NCI-H1092 treated with DMSO at 0.1 percent for 48 hours (cell line): ENCODE measurements at places on chromosomes 12 and 14.
A peak's percentile ranks its signal among the peaks of the same experiment; 100 is the strongest.

DNA sequence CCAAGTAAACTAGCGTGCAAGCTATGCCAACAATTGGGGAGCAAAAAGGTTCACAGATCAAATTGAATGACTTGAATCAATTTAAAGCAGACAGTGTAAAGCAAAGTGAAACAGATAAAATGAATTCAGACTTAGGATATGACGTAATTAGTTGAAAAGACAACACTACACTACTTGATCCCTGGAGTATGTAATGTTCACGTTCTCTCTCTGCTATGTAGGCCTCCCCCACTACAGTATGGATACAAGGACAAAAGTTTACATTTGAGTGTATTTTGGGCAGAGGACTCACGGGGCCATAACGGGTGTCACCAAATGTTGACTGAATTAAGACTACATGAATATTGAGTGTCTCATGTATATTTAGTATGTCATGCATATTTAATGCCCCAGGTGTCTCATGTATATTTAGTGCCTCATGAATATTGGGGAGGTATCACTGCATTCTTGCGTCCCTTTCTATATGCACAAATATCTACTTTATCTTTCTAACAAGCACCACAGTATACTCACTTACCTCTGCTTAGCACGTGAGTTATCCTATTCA lies 44.5 kb downstream of the RERGL start:
- no peak for DNase-seq

DNA sequence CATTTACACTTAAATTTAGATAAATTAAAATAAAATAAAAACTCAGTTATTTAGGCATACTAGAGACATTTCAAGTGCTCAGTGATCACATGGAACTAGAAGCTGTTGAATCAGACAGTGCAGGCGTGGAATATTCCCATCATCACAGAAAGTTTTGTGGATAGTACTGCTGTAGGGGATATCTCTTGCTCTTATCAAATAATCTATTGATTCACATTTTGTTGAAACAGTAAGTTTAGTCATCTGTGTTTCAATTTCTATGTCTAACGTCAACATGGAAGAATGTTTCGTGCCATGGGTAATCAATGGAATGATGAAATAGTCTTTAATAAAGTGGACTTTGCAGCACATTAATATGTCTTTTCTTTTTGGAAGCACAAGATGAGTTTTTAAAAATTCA lies 108.6 kb downstream of the PAH start:
- no peak for DNase-seq

- no peak for DNase-seq
Measured at GRCh38 chr12:102376181-102376747, 104.1 kb downstream of the IGF1 start.

- no peak for DNase-seq
Measured at GRCh38 chr12:93679308-93679925, 2.2 kb downstream of the CRADD start.

GRCh38 chr14:95254288-95254687 lies 65.4 kb downstream of the CLMN start:
- no peak for DNase-seq

DNA sequence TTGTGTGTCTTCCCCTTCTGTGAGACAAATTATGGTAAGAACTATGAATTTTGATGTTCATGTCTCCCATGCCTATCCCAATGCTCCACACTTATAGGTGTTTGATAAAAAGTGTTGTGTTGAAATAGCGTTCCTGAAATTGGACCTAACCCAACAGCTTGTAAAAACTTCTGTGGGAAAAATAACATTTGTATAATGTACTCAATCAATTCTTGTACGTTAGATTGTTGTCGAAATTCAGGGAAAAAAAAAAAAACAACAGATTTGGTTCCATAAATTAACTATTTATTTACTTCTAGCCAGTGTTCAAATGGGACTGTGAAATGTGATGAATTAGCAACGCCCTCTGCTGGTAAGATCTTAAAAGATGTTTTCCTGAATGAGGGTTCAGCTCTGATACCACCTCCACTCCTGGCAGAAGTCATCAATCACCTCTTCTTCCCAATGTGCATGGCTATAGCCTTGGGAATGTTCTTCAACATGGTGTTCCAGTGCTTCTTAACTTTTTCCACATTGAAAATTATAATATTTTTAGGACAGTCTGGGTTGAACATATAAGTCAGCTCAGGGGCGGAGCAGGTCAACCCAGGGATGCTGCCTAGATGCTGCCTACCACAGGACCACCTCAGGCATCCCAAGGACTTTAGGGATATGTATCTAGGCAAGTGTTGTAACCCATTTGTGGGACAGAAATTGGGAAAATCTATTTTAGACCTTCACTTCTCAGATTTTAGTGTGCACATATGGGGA lies 170.6 kb downstream of the OTOGL start:
- peak; percentile 41 for DNase-seq

DNA sequence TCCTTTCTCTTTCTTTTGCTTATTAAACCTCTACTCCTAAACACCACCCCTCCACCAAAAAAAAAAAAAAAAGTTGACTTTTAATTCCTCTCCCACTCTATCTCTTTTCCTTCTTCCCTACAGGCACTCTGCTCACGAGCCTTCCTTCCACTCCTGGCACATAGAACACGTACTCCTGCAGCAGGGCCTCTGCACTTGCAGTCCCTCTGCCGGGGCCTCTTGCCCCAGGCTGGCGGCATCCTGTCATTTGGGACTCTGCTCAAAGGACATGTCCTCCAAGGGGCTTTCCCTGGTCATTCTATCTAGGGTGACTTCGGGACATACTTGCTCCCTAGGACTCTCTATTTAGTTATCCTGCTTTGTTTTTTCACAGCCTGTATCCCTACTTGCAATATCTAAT lies 7.7 kb downstream of the FOS start:
- DNase-seq: no peak

DNA sequence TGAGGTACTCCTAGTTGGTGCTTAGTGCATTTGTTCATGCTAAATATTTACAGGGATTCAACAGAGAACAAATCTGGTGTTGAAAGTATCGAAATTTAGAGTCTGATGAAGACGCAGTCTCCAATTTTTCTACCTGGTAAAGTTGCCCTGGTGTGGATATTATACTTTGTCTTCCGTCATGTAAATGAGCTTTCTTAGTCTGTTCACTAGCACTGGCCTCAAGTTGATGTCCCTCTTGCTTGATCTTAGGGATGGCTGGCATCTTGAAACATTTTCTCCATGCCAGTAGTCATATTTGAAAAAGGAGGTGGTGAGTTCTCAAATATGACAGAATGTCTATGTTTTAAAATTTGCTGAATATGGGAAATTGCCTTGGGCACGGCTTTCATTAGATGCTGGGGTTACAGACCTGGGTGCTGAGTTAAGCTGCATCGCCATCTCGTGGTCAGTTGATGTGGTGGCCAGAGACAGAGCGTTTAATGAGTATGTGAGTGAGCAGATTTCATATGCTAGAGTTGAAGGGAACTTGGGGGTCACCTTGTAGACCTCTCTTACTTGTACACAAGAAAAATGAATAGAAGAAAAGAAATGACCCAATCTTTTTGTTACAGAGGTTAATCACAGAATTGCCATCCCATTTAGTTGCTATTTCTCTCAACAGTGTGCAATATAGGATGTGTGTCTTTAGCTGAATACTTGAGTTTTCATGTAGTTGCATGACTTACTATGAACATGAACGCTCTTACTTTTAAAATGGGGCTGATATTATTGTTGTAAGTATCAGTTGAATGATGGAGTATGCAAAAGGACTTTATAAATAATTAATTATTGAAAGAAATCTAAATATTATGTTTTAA lies 172.8 kb upstream of the DCN start:
- peak; percentile 49 for DNase-seq

DNA sequence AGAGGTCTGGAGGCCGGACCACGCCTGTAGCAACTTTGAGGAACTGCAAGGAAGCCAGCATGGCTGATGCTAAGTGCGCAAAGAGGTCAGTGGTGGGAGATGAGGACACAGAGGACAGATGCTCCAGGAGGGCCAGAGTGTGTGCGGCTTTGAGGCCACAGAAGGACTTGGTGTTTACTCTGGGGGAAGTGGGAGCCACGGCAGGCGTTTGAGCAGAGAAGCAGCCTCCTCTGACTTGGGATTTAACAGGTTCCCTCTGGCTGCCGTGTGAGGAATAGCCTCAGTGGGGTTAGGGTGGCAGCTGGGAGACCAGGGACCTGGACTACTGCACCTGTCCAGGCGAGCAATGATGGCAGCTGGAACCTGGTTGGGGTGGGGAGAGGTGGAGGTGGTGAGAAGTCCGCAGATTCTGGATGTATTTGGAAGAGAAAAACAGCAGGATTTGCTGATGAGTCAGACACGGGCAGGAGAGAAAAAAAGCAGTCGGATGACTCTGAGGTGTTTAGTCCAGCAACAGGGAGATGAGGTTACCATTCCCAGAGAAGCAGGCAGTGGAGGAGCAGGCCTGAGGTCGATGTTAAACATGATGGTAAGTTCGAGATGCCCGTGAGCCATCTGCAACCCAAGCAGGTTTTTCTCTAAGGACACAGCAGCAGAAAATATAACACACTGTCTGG lies 143.5 kb downstream of the SCARB1 start:
- no peak for DNase-seq

DNA sequence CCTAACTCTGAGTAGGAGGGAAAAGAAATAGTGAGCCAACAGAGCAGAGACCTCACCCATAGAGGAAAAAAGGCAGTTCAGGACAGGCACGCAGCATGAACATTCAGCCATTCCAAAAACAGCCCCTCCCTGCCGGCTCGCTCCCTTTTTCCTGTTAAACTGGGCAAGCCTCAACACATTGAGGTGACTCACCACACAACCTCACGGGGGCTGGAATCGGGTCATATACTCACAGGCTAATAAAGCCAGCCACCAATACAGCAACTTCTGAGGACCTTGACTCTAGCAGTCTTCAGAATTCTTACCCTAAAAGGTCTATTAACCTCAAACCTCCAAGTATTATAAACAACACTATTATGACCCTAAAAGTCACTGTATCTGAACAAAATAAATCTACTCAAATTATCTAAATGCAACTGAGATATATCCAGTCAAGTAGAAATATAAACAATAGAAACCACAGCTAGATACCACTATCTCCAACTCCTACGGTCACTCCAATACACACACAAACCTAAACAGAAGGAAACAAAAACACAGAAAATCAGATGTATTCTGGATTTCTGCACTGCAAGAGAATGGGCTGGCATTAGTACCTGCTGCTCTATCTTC lies 6.3 kb downstream of the YBX3 start:
- no peak for DNase-seq

DNA sequence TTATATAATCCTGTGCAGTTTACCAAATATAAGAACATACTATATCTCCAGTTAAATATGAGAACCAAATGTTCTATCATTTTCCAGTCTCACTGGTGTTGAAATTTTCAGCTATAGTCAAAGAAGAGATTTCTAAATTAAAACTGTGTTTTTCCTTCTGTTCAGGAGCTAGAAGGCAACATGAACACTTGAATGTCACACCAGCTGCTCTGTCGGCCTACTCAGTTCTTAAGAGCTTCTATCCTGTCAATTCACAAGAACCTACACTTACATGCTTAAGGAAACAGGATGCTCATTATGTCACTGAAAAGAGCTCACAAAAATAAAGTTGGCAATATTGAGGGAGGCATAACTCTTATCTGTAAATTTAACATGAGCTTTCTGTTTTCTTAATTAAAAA lies 43.1 kb downstream of the ATP2B1 start:
- DNase-seq: no peak

DNA sequence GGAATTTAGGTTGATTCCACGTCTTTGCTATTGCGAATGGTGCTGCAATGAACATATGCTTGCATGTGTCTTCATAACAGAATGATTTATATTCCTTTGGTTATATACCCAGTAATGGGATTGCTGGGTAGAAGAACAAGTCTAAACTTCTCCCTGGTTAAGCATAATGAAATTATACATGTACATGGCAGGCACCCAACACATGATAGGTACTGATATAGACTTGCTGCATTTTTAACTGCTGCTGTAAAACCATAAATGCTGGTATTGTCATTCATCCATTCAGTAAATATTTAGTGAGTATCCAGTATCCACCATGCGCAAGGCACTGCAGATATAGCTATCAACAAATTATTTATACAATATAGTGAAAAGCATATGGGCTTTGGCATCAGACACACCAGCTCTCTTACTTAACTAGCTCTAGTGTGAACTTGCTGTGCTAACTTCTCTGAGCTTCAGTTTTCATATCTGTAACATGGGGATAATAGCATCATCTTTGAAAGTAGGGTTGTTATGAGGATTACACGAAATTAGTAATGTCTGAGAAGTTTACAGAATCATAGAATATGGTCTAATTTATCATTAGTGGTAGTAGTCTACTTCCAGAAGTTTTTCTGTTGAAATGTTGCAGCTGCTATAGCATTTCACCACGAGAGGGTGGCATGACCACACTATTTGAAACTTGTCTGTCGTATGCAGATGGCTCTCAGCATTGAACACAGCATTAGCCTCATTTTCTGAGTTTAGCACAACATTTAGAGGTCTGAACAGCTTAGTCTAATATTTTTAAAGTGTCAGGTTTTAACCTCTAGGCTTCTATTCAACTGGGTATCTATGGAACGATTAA lies 32.0 kb upstream of the SEL1L start:
- peak; percentile 8 for DNase-seq

- DNase-seq: no peak
Measured at GRCh38 chr14:55936691-55937090, 181.5 kb upstream of the PELI2 start.

- DNase-seq: no peak
Measured at GRCh38 chr14:23469906-23470403, 452 bp downstream of the NGDN start.

- peak; percentile 89 for DNase-seq
Measured at GRCh38 chr12:2877953-2878732, 1.1 kb downstream of the RHNO1 start.

DNA sequence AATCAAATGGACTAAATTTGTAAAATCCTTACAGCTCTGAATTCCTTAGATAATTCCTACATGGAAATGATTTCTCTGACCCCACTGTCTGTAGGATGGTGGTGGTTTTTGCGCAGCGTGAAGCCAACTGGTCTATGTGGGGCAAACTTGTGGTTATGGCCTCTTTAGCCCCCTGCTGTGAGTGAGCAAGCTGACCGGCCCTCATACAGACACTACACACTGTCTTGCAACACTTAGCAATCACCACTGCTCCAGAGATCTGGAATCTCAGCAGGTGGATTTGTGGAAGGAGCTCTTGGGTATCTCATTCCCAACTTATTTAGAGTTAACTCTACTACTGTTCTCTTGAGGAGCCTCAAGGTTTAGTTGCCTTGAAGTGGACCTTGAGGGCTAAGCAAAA lies 70.2 kb downstream of the SCN8A start:
- no peak for DNase-seq

DNA sequence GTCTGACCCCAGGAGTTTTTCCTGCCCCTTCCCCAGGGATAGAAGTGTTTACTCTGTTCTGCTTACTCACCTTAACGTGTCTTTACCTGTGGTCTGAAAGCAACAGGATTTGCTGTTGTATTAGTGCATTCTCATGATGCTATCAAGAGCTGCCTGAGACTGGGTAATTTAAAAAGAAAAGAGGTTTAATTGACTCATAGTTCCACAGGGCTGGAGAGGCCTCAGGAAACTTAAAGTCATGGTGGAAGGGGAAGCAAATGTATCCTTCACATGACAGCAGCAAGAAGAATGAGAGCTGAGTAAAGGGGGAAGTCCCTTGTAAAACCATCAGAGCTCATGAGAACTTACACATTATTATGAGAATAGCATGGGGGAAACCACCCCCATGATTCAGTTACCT lies 240.4 kb downstream of the SNAPC1 start:
- no peak for DNase-seq
